ENCODE measurements at places on chromosomes 6 and 20.

GRCh38 chr6:74181471-74181870 is 485.5 kb downstream of the CD109 start:
- no peak for DNase-seq

DNA sequence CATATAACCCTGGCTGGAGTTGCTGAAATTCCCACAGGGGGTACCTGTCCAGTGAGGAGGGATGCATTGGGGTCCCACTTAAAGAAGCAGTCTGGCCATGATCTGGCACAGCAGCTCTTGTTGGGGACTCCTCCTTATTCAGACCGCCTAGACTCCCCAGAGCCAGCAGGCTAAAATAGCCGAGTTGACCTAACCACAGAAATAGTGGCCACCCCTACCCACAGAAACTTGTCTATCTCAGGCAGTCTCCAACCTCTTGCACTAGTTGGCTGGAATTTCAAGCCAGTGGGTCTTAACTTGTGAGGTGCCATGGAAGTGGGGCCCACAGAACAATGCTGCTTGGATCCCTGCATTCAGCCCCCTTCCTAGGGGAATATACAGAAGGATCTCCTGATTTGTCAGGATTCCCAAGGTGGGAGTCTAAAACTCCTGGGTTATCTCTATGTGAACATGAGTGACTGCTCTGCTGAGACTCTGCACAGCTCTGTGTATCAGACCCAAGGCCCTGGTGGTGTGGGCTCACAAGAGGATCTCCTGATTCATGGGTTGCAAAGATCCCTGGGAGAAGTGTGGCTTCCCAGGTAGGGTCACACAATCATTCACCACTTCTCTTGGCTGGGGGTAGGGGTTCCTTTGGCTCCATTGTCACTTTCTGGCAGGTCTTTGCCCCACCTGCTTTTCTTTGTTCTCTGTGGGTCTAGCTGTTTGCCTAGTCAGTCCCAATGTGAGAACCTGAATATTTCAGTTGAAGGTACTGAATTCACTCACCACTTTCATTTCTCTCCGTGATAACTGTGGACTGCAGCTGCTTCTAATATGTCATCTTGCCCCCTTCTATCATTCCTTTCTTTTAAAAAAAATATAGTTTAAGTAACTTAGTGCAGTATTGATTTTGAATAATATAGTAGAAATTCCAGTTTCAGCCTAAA is 65.5 kb upstream of the CLVS2 start:
- no peak for DNase-seq

DNA sequence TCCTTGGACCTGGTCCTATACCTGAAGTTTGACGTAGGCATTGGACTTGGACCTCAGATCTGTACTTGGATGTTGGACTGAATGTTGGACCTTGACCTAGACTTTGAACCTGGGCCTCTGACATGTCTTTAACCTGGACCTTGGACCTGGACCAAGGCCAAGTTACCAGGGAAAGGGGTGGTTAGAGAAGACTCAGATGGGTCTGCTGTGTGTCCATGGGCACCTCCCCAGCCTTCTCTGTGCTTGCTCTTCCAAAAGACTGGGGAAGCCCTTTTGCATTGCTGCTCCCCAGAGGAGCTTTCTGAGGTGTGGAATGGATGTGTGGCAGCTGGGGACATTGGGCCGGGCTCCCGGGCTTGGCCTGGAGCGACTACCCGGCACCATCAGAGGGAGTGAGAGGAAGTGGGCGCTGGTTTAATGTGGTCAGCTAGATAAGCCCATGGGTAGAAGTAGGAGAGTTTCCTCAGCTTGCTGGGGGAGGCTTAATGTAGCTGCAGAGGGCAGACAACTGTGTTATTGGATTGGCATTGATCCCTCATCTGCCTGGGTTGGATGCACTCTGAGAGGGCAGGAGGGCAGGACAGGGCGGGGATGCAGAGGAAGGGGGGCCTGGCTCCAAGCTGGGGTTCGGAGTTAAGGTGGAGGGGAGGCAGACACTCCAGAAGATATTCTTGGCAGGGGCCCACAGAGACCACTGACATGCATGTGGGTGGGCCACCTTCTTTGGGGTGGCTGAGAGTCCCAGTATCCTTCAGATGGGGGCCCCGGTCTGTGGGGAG is 4.2 kb downstream of the SCRT2 start:
- DNase-seq = no peak

- no peak for DNase-seq
Observed at GRCh38 chr6:155157101-155157500, 106.7 kb upstream of the CLDN20 start.

DNA sequence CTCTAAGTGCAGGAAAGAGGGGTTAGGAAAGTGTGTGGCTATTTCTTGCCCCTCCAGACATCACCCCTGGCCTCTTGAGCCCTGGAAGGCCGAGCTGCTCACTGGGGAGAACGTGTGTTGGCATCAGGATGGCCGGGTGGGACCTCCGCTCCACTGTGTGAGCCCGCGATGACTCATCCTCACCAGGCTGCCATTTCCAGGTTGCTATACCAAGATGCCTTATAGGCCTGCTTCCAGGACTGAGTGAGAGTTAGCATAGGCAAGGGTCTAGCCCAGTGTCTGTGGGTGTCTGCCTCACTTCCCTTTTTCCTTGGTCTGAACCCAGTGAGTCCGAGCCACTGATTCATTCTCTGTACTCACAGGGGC is 105.0 kb downstream of the MRPL14 start:
- DNase-seq = no peak

- no peak for DNase-seq
Observed at GRCh38 chr6:37244430-37245310, 12.9 kb upstream of the TBC1D22B start.

All from CD4-positive, alpha-beta T cell treated with Interleukin-6 at 100 ng/mL for 8 hours (primary cell).